ENCODE measurements at places on chromosomes 16 and 17.

DNA sequence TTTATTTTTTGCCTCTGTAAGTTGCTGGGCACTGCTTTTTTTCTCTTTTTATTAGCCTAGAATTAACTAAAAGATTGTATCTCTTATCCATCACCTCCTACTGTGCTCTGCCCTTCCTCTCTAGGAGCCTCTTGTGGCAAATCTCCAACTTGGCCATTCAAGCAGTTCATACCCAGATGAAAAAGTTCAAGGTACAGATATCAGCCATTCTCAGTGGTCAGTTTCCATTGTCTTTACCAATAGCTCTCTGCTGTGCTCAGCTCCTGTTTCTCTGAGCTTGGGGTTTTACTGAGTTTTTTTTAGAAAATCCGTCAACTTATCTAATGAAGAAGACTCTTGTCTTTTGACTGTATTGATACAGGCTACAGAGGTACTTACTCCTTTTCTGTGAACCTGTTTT, 15.6 kb downstream of the MOSMO start:
- no peak overlapping the region for H3K4me3 ChIP-seq
- no peaks in the 10 kb centered on the region for H3K36me3 ChIP-seq
- H3K27me3 ChIP-seq: no peaks in the 10 kb centered on the region
- H3K4me1 ChIP-seq: peaks cover 57% of the 10 kb centered on the region
- DNase-seq: no peak

GRCh38 chr17:81228420-81228819, 5.7 kb upstream of the CEP131 start:
- H3K4me3 ChIP-seq: no peak overlapping the region
- H3K27ac ChIP-seq: no peak overlapping the region
- H3K4me1 ChIP-seq: peaks cover 20% of the 10 kb centered on the region
- no peak for DNase-seq
- H3K36me3 ChIP-seq: peaks cover 23% of the 10 kb centered on the region

- DNase-seq: no peak
- peaks cover 16% of the 10 kb centered on the region for H3K36me3 ChIP-seq
- H3K27me3 ChIP-seq: no peaks in the 10 kb centered on the region
Observed at GRCh38 chr16:89973235-89973634, 24.7 kb downstream of the DEF8 start.

DNA sequence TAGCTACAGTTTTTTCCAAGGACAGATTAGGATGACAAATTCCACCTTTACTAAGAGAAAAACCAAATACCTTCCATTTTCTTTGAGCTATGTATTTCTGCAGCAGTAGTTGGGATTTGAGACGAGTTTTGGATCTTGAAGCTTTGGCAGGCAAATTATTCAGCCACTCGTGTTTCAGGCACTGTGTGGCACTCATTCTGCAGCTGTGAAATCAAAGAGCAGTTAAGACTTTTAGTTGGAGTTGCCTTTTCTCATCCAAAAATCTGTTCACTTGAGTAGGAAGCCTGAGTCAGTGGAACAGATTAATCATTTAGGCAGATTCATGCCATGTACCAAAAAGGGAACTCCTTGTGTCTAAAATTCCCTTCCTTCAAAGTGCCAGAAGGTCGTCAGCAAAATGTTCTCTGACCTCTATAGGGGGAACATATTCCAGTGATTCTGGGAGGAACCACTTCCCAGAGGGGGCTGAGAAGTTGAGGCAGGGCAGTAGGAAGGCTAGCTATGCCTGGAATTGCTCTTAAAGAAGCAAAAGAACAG, 20.1 kb downstream of the ORC6 start:
- peaks cover 18% of the 10 kb centered on the region for H3K4me1 ChIP-seq
- no peak for DNase-seq
- no peak overlapping the region for H3K27ac ChIP-seq

DNA sequence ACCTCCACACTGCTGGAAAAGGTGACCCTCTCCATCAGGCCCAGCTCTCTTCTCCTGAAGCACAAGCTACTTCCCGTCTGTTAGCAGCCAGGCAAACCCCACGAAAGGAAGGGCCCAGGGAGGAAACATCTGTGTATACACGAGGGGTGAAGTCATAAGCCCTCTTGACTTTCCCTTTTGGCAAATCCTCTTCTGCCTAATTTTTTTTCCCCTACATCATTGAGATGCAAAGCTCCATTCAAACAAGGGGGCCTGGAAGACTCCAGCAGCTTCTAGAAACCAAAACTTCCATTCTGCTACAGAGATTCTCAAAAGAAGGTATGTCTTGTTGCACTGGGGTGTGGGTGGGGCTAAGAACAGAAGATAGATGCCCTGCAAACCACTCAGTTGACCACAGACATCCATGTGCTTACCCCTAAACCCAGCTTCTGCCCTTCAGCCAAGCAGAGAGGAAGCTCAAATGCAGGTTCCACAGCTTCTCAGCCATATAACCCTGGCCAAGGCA, 145.6 kb upstream of the RCVRN start:
- no peaks in the 10 kb centered on the region for H3K36me3 ChIP-seq
- no peak overlapping the region for H3K27ac ChIP-seq
- no peak for DNase-seq
- H3K4me1 ChIP-seq: peaks cover 18% of the 10 kb centered on the region
- H3K27me3 ChIP-seq: peaks cover 37% of the 10 kb centered on the region
- H3K4me3 ChIP-seq: no peak overlapping the region

All from HepG2 (cell line).